Caki2 (cell line): ENCODE measurements at places on chromosomes 2 and 18. TPM values are rescaled to one million over a fixed set of nuclear protein-coding genes. Genes with fewer than 3 reads are reported as not detected.

Gene PAX3
- total RNA-seq = not detected in 2 replicates

Gene SLC30A3
- total RNA-seq = not detected in 2 replicates

Gene APCDD1
- 0.29 TPM in 1 of 2 replicates, not detected in the other for total RNA-seq

Gene DNAJC5G
- not detected in 2 replicates for total RNA-seq

Gene CYS1
- 3.2 and 5.7 TPM in 2 replicates for total RNA-seq

Gene TPGS2
- total RNA-seq = 136 and 170 TPM in 2 replicates

Gene CKAP2L
- total RNA-seq = 14.0 and 15.3 TPM in 2 replicates

Gene LAMA1
- total RNA-seq = 23.4 and 38.2 TPM in 2 replicates

Gene SIX3
- total RNA-seq = not detected in 2 replicates

Gene CHAC2
- 15.2 and 24.5 TPM in 2 replicates for total RNA-seq

Gene ASIC4
- total RNA-seq = 0.17 and 2.5 TPM in 2 replicates

Gene C2orf92
- total RNA-seq = 0.27 and 9.2 TPM in 2 replicates

Gene MEMO1
- 33.4 and 43.2 TPM in 2 replicates for total RNA-seq

Gene GALNT1
- total RNA-seq = 16.0 and 19.7 TPM in 2 replicates

Gene GKN2
- not detected in 2 replicates for total RNA-seq

Gene ANAPC1
- 48.3 and 49.1 TPM in 2 replicates for total RNA-seq

Gene ALMS1
- total RNA-seq = 6.4 and 17.0 TPM in 2 replicates

Gene NTSR2
- not detected in 2 replicates for total RNA-seq

Gene REG3A
- not detected in 2 replicates for total RNA-seq

Gene POTEJ
- total RNA-seq = not detected in 2 replicates

Gene ANO7
- total RNA-seq = 1.1 TPM in 1 of 2 replicates, not detected in the other

Gene CBLN2
- not detected in 2 replicates for total RNA-seq

Gene CRYGC
- total RNA-seq = not detected in 2 replicates

Gene CFLAR
- total RNA-seq = 99.7 and 108 TPM in 2 replicates

Gene MDH1B
- 5.2 and 5.4 TPM in 2 replicates for total RNA-seq
